ENCODE measurements at places on chromosomes 2 and 18.

DNA sequence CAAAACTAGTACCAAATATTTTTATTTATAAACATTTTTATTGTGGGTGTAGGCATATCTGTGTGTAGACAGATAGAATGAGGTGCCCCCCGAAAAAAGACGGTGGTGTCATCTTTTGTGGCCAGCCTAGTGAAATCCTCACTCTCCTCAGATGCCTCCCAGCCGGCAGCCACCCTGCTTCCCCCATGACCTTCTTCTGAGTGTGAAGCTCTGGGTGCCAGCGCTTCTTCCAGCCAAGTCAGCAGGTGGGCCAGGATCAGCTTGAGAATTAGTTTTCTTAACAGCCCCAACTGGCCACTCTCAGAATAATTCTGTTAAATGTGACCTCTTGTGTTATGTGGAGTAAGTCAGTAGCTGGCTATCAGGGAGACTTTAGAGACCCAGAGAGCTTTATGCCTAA is 229.6 kb upstream of the FOSL2 start:
- no peak for DNase-seq

GRCh38 chr2:88659538-88659915 is 31.9 kb upstream of the RPIA start:
- peak; percentile 66 for DNase-seq

DNA sequence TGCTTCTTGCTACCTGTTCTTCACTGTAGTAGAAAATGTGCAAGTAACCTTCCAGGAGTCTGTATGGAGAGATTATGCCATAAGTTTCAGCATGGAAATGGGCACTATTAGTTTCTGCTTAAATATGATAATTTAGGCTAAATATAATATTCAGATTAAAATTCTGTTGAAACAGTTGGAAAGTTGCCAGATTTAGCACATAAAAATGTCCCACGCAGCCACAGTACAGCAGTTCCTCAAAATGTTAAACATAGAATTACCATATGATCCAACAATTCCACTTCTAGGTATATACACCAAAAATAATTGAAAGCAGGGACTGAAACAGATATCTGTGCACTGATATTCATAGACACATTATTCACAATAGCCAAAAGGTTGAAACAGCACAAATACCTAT is 121.2 kb downstream of the NRP2 start:
- no peak for DNase-seq

- DNase-seq, result no peak
Measured at GRCh38 chr2:8435608-8436007, 246.2 kb upstream of the ID2 start.

GRCh38 chr2:232843834-232844233 is 26.2 kb upstream of the SNORC start:
- peak; percentile 31 for DNase-seq
